Fibroblast of skin of left quadriceps (primary cell): ENCODE measurements at places on chromosomes 13 and 19.

GRCh38 chr19:47407417-47407774, 11.9 kb downstream of the MEIS3 start:
- DNase-seq = no peak

DNA sequence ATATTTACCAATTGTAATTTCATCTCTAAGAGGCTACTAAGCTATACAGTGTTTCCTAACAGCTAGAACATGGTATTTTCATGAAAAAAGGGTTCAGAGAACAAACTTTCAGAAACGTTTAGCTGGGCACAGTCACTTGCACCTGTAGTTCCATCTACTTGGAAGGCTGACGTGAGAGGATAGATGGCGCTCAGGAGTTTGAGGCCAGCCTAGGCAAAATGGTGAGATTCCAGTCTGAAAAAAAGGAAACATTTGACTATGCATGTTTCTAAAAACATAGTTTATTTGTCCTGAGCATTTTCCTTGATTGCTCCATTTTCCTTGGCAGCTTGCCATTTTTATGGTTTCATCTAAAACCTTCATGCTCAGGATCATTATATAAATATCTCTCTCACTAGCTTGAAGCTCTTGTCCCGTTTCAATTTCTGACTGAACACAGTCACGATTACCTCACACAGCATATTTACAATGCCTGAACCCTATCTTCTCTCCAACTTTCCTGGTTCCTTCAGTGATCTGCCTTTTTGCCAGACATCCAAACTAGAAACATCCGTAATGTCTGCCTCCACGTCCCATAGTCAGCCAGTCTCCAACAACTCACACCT, 200.8 kb downstream of the RGCC start:
- peak; percentile 53 for DNase-seq

GRCh38 chr13:48945626-48946025, 30.1 kb upstream of the FNDC3A start:
- no peak for DNase-seq

DNA sequence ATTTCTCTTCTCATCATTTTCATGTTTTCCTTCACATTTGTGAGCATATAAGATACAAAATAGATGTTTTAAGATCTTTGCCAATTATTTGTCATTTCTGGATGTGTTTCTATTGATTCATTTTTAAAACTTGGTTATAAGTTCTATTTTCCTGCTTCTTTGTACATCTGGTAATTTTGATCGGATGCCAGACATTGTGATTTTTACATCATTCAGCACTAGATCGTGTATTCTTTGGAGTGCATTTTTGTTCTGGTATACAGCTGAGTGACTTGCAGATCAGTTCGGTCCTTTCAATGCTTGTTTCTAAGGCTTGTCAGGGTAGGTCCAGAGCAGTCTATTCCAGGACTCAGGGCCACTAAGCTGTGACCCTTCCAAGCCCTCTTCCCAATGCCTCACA, 198.2 kb downstream of the KLF12 start:
- no peak for DNase-seq

GRCh38 chr13:42895776-42896175, 96.3 kb downstream of the EPSTI1 start:
- no peak for DNase-seq

- no peak for DNase-seq
Observed at GRCh38 chr19:55303477-55303876, 19.7 kb downstream of the BRSK1 start.

DNA sequence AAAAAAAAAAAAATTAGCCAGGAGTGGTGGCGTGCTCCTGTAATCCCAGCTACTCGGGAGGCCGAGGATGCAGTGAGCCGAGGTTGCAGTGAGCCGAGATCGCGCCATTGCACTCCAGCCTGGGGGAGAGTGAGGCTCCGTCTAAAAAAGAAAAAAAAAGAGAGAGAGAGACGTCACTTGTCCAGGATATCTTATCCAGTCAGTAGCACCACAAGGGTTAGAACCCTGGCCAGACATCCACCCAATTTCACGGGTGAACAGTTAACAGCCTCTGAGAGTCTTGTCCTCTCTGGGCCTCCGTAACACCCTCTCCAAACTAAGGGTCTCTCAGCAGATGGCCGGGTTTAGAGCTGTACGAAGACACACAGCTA, 917 bp upstream of the CLPTM1 start:
- no peak for DNase-seq

- DNase-seq = no peak
Observed at GRCh38 chr13:75186379-75186778, 295.6 kb downstream of the TBC1D4 start.
